ENCODE measurements at places on chromosomes 5 and 9.

- no peak for DNase-seq
Observed at GRCh38 chr5:91090995-91091394, 292.1 kb downstream of the ARRDC3 start.

- no peak for DNase-seq
Observed at GRCh38 chr9:30609713-30610112, 1774.7 kb upstream of the ACO1 start.

- no peak for DNase-seq
Observed at GRCh38 chr9:137544176-137544760, 5.9 kb downstream of the PNPLA7 start.

DNA sequence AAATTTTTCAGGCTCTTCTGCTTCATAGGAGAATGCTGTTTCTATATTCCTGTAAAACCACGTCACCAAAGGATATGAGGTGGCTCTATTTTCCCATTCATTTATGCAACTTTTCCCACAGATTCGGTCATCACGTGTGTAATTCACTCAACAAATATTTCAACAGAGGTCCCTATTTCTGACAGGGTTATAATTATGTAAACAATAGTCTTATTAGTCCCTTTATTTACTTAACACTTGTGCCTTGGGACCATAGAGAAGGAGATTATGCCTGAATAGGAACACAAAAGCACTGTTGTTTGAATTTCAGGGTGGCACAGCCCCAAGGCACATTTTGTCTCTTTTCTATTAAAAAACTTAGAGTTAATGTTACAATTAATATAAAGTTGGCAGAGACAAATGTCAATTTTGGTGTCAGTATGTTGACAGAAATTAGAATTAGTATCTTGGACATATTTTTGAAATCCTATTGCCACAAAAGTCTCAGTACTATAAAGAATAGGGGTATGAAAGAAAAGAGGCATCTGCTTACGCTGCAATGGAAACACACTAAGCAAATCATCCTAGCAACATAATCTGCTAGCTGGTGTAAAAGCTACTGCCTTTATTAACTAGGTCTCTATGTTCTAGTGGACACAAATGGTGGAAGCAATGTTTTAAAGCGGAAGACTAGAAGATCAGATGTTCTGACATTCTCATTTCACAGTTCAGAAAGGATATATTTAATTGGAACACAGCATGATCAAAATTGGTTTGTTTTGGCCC lies 229.1 kb upstream of the TBCA start:
- no peak for DNase-seq

- DNase-seq: no peak
Observed at GRCh38 chr5:88746438-88746882, 136.5 kb downstream of the MEF2C start.

DNA sequence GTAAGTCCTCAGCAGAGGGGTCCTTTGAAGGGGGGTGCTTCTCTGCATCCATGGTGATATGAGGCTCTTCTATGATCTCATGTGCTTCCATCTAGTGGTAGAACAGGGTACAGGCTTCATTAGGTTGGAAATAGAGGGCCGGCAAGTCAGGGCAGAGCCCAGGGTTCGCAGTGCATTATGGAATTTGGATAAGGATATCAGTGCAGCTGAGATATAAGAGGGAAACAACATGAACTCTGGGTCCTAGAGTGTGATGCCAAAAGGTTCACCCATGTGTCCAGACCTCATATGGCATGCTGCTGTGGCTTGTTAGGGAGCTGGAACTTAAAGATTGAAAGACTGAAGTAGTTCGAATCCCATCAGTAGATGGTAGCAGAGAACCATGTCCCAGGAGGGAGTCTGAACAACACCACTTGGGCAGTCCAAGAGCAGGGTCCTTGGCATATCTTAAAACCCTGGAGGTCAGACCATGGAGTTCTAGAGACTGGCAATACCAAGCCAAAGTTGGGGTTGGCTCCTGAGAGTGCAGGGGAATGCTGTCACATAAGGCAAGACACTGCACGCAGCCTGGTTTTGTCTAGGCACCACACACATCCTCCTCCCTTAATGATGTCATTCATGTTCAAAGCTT lies 2.3 kb downstream of the FAM221B start:
- DNase-seq: no peak

DNA sequence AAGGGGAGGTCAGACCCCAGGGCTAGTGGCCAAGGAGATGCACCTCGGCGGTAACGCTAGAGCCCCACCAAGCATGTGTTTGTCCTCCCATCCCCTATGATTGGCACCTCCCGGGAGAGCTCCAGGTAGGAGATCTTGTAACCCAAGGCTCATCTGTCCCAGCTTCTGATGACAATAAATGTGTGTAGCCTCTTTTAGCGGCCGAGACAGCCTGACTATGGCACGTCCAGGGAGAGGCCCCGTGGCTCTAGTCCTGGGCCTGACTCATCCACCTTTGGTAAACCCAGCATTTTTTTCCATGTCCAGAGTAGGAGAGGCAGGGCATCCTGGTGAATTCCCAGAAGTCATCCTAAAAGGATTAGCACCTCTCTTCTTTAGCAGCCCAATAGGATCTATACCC lies 39.2 kb downstream of the IRF1 start:
- DNase-seq: no peak

GRCh38 chr9:129058965-129059795 lies 21.7 kb upstream of the DOLPP1 start:
- DNase-seq: no peak

GRCh38 chr5:124088289-124089032 lies 576.5 kb downstream of the CSNK1G3 start:
- no peak for DNase-seq

GRCh38 chr9:131308906-131309529 lies 19.5 kb downstream of the PLPP7 start:
- no peak for DNase-seq

GRCh38 chr9:89743573-89744254 lies 138.9 kb downstream of the GADD45G start:
- no peak for DNase-seq
